NCI-H1048 (cell line): ENCODE measurements at places on chromosomes 12 and 14.

DNA sequence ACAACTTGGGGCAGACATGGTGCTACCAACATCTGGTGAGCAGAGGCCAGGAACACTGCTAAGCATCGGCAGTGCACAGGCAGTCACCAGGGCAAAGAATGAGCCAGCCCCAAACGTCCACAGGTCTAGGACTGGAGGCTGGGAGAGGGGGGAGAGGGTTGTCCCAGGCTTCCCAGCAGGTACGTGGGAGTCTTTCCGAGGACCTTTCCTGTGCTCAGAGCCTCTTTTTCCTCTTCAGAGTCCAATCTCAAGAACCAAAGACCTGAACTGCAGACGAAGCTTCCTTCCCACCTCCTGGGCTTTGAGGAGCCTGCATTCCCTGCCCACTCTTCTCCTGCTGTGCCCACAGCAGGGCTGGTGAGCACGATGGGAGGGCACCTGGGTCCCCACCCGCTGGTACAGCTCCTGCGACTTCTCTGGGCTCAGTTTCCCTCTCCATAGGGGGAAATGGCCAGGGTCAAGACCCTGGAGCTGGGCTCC lies 48.7 kb downstream of the DLK1 start:
- no peak for DNase-seq

- DNase-seq: no peak
These were observed 81.9 kb downstream of the CFAP54 start for GRCh38 chr12:96571101-96571862.

DNA sequence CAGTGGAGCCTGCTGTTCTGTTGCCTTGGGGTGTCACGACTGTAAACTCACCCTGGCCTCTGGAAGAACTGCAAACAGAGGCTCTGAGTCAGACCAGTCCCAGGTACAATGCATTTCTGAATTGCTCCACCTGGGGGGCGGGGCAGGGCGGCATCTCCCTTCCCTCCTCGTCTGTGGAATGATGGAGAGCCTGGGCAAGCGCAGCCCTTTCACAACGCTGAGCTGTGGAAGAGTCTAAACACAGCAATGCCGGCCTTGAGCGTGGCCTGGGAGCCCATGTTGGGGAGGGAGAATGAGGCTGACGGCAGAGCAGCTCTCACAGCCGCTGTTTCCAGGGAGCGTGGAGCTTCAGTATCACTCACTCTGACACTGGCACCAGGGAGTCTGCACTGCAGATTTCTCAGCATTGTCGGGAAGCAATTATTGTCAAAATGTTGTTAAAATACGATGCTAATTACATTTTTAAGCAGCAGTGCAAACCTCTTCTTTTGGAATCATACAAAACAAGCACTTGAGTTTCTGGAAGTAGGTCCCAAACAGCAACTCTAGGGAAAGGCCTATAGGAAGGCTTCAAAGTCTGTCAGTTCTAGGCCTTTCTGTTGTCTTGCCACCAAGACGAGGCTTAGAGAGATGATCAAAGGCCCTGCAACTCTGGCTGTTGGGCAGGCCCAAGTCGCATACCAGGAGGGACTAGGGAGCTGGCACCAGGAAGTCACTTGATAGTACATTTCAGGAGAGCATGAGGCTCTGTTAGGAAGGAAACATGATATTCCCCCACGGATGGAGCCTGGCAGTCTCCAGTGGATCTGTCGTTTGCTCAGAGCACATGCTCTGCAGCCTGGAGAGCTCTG lies 244.0 kb upstream of the FKBP4 start:
- no peak for DNase-seq

DNA sequence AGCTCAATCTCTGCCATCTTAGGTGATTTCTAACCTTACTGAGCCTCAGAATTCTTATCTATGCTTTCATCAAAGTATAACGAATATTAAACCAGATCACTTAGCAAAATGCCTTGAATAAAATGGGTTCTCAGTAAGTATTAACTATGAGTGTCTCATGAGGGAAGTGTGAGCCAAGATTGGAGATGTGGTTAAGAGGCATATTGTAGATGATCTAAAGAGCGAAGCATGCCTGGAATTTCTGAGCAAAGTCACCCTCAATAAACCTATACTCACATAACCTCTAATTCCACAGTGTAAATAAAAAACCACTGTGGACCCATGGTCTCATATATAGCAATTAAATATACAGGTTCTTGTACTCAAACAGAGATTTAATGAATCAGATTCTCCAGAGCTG lies 193.1 kb upstream of the FSCB start:
- DNase-seq: no peak

DNA sequence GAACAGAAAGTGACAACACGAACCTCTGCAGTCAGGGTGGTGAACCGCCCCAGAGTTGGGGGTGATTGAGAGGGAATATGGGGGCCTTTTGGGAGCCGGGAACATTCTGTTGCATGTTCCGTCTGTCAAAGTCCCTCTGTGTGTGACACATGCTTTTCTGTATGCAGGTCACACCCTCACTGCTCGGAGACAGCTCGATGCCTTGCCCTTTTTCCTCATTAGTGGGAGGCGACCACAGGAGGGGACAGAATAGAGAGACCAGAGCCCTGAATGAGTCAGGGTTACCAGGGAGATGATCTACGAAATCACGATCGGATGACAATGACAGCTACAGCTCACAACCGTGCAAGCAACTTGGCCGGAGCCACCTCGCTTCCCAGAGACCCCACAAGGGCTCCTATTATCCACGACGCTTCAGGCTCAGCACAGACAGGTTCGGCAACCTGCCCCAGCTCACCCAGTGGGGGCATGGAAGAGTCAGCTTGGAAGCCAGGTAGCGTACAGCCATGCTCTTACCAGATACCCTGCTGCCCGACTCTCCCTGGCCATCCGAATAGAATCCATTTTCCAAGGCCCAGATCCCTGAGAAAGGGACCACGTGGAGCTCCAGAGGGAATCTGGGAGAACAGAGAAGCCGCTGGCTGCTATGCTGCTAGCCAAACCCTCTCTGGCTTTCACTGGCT lies 38.8 kb downstream of the TESC start:
- DNase-seq: no peak

GRCh38 chr12:123075646-123076171 lies 75.2 kb downstream of the PITPNM2 start:
- DNase-seq: no peak

DNA sequence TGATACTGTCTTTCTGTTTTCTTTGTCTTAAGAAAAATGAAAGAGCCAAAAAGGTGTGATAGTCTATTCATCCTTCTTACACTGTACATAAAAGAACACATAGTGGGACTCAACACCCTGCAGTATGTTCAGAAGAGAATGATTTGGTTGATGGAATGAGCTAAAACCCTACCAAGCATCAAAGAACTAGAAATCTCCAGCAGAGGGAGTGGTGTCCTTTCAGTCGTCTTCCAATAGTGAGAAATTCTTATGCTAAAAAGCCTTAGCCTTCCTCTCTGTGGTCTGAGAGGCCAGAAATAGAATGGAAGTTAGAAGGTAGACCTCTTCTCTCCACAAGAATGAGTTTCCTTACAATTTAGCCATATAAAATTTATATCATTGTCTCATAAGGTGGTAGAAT lies 393.4 kb upstream of the SEL1L start:
- no peak for DNase-seq

DNA sequence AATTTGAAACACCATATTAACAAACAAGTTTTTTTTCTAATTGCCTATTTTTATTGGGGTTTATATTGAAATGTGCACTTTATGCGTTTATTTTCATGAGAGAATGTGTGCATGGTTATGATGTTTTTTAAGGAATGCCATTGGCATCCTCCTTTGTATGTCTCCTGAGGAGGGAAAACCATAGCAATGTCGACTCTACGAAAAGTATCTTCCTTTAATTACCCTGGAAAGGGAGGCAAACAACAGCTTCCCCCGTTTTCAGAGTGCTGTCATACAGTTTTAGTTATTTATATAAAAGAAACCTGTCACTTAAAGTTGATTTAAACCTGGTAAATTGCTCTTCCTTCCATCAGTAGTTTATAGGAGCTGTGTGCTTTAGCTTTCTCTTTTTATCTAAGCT lies 117.4 kb downstream of the PLEKHA5 start:
- no peak for DNase-seq

DNA sequence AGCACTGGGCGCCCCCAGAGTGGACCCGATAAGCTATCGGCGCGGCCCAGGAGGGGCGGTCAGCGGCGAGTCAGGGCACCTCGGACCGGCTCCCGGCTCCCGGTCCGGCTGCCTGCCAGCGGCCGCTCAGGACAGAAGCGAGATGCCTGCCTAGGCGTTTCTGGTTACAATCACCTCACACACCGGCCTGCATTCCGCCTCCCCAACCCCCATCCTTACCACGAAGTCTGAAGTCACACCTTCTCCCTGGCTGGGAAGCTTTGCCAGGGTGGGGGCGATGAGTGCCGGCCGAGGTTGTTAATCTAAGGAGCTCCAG lies 42.6 kb upstream of the TBX5 start:
- DNase-seq: no peak

DNA sequence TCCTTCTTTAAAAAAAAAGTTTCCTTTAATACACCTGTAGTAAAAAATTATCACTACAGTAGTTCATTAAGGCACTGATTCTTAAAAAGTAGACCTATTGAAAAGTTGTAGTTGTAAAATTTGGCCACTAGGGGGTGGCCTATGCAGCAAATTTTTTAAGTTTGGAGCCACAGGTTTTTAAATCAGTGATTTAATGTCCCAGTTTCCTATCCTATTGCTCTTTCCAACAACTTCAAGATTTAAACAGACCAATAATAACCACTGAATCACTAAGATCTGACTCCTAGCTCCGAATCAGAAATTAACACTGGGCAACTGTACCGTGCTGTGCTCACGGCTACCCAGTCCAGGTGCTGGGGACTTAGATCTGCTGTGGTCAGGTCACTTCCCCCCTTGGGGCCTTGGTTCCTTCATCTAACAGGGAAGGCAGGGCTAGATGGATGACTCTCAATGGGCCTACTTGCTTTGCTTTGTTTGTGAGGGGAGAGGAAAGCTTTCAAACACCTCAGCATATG lies 279.3 kb downstream of the MED13L start:
- no peak for DNase-seq

GRCh38 chr12:88298761-88299242 lies 156.7 kb downstream of the TMTC3 start:
- DNase-seq: no peak

DNA sequence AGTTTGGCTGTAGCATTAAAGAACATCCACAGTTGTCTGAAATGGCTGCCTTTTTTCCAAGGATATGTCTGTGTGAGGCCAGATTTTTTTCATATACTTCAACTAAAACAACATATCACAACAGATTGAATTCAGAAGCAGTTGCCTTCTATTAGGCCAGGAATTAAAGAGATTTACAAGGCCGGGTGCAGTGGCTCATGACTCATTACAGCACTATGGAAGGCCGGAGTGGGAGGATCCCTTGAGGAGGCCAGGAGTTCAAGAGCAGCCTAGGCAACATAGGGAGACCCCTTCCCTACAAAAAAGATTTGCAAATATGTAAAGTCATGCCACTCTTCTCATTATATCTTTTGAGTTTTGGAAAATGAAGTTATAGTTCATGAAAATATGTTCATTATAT lies 108.6 kb downstream of the KTN1 start:
- DNase-seq: no peak

DNA sequence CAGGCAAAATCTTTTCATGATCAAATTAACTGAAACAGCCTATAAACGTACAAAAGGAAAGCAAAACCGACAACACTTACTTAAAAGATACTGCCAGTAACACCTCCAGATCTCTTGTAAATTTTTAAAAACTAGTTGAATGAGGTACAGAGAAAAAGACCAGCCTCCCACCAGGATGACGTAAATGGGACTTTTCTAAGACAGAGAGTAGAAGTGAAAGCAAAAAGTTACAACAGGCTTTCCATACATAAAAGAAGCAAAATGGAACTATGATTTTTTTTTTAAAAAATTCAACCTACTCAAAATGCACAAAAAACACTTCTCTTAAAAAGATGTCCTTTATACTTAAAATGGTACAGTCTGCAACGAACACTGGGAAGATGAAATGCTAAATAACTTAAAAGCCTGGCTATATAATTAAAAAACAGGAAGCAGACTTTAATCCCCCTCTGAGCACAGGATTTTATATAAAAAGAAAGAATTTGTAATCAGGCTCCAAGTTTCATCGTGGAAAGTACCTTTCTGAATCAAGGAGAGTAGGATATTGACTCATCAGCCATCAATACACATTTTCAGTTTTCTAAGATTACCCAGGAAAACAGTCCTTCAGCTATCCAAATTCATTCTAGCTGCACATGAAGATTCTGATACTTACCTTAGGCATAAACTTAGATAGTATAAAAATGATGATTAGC lies 14.2 kb upstream of the MYO1A start:
- DNase-seq: no peak

DNA sequence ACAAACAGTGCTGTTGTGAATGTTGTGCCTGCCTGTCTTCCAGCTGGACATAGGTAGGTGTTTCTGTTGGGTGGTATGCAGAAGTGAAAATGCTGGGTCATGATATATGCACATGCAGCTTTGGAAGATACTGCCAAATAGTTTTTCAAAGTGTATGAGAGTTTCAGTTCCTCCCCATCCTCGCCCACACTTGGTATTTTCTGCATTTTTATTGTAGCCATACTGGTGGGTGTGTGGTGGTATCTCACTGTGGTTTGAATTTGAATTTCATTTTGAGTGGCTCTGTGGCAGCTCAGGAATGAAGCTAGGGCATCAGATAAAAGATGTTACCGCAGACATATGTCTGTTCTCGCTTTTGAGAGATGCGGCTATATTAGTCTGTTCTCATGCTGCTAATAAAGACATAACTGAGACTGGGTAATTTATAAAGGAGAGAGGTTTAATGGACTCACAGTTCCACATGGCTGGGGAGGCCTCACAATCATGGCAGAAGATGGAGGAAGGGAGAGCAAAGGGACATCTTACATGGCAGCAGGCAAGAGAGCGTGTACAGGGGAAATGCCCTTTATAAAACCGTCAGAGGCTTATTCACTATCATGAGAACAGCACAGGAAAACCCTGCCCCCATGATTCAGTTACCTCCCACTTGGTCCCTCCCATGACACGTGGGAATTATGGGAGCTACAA lies 183.1 kb downstream of the CAND1 start:
- no peak for DNase-seq

DNA sequence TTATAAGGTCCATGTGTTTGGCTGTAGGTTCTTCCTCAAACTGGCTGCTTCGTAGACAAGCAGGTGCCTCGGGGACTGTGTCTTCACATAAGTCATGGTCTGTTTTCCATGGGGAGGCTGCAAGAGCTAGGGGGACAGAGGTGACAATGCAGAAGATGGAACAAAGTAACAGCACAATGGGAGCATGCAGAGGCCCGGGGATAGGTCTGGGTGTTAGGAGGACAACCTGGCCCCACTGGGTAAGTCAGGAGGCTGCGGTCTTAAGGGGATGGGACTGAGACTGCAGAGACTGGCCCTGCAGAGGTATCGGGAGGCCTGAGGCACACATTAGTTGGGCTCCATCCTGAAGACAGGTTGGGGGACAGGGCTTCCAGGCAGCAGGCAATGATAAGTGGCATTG lies 88.9 kb downstream of the NTF3 start:
- no peak for DNase-seq

DNA sequence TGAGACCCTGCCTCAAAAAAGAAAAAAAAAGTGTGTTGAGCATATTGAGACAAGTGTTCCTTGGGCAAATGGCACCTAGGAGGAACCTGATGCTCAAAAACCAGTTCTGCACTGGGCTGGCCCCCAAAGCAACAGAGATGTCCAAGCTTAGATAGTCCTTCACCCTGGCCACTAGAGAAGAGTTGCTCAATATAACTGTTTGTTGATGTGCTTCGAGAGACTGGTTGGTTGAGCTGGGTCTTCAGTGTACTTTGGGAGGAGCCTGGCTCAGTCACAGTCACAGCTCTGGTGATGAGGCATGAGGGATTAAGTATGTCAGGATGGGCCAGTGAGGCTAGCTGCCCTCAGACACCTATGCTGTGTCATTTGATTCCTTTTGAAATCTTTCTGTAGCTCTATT lies 38.0 kb downstream of the SLC2A14 start:
- no peak for DNase-seq
